Stimulated activated CD8-positive, alpha-beta memory T cell treated with anti-CD3 and anti-CD28 coated beads, Interleukin-15, amount 100 ng/mL, for 24 hours (primary cell): ENCODE measurements at places on chromosomes 7 and 10.

DNA sequence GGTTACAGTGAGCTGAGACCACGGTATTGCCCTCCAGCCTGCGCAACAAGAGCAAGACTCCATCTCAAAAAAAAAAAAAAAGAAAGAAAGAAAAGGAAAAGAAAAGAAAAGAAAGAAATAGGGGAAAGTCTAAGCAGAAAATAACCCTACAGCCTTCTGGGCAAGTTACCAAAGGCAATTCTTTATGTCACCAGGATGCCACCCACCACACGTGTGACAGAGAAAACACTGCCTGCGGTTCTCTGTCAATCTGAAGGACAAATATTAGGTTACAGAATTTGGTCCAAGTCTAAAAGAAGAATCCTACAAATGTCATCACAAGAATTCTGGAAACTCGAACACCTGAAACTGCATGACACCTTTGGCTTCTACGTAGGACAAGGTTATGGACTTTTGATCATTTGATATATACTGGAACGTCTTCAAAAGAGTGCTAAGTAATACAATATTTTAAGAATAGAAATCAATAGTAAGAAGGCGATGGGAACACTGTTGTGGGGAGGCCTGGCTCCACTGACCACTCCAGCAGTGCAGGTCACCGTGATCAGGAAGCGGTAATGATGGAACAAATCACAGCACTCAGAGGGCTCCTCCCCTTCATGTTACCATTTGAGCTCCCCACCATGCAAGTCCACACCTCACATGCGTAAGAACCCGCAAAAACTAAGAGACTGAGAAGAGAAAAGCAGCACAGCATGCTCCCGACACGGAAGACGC is 75.8 kb downstream of the MAD1L1 start:
- DNase-seq: no peak

GRCh38 chr10:15222511-15222910 is 54.0 kb upstream of the NMT2 start:
- no peak for DNase-seq

DNA sequence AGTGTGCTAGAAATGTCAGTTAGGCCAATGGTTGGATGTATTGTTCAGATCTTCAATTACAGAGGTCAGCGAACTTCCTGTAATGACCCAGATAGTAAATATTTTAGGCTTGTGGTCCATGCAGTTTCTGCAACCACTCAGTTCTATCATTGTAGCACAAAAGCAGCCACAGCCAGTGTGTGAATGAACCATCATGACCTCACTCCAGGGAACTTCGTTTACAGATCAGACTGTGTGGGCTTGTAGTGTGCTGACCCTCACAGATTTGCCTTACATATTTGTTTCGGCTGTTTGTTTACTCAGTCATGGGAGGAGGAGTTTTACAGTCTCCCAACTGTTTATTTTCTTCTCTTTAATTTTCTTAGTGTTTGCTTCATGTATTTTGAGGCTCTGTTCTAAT is 55.4 kb downstream of the LANCL2 start:
- DNase-seq: no peak

- no peak for DNase-seq
Observed at GRCh38 chr7:805261-805660, 27.0 kb upstream of the SUN1 start.

DNA sequence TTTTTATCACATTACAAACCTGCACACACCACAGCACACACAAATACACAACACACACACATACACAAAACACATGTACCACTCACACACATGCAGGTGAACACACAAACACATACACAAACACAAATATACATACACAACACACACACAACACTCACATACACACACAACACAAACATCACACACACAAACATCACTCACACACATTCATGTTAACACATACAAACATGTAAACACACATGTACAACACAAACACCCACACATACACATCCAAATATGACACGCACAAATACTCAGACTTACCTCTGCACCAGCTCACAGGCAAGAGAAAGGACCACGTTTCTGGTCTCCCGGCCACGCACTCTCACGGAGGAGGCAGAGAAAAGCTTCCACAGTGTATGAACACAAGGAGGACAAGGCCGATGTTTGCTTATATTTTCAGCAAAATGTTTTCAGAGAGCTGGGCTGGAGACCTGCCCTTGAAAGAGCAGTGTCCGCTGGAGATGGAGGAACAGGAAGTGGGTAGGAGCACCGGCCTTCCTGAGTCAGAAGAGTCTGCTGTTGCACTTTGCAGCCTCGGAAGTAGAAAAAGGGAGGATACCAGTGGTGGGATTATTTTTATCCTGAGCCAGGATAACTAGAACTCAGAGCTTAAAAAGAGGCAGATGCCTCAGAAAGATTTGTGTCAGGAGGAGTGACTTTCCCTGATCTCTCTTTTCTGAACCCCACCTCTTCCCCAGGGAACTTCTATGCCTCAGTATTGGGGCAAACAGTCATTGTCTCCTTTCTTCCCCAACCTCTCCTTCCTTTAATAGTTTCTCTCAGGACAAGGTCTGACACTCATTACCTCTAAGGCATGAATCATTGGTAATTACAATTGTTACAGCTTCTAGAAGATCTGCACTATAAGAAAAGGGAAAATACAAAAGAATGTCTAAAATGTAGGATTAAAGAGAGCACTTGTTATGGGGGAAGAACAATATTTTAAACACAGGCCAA is at the start of gene GIMAP6:
Gene GIMAP6, minus strand, starts transcription at position 520 of the 999 bp plus-strand sequence. CDS start 2,243 bp downstream, outside the sequence.
- DNase-seq: peak; percentile 11

DNA sequence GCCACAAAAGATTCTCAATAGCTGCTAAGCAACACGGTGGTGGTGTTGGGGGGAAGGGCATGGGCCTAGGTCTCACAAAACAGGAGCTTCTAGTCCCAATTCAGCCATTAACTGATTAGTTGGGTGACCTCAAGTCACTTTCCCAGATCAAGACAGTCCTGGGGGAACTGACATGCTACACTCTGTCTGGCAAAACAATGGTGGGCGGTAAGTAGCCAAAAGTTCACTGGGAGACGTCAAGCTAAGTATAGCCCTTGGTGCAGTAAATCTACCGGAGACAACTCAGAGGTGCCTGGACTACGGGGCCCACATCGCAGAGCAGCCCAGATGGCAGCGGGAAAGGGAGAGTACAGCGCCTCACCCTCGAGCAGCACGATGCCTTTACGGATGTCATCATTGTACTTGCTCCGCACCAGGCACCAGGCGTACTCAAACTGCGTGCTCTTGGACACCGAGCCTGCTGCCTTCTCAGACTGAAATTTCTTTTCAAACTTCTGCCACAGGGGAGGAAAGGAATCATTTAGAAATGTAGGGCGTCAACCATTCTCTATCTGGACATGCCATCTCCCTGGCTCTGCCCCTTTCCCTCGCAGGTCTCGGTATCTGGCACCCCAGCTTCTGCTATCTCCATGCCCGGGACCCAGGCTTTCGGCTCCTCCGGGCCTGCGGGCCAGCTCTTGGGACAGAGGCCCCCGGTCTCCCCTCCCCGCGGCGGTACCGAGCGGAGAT is 1.1 kb downstream of the FIS1 start:
- DNase-seq: no peak

DNA sequence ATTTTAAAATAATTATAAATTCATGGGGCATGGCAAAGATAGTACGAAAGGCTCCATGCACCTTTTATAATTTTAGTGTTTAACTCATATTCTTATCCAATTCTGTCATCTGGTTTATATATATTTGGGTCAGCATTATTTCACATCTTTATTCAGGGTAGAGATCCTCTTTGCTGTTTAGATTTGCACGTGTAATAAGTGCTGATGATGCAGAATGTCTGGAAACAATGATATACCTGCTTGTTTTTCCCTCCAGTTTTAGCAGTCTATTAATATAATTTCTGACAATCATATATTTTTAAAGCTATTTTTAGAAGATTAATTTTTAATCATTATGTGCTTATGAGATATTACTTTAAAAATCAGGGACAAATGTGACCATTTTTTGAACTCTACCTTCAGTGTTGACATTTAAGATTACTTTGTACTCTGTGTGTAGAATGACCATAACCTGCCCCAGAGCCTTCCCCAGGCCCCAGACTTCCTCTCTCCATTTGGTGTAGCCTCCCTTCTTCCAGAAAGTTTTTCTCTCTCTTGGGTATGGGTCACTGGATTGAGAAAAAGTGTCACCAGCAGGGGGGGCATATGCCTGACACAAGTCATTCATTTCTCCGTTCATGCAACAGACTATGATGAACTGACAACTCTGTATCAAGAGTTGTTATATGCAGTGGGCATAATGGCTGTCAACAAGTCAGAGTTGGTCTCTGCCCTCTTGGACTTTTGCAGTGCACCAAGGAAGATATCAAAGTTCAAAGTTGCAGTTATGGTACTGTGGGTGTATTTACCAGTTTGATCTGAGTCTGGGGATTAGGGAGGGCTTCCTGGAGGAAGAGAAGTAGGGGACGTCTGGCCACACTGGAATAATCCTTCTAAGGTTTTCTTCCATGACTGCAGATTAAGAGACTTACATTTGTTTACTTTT is 192.6 kb upstream of the CCDC6 start:
- no peak for DNase-seq

DNA sequence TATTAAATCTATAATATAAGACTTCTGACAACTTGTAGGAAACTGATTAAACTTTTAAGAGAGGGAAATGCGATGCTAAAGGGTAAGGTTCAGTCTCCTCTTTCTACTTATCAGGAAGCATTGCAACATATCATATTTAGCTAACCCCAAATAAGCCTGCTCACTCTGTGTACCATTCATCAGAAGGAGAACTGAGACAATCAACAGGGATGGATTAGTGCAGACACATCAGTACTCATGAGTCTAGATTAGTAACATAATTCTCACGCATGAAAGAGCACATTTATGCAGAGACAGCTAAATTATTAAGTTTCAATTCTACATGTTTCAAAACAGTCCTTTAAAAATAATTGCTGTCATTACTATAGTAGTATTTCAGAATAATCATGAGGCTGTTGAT is 354.2 kb upstream of the ZWINT start:
- no peak for DNase-seq

- no peak for DNase-seq
Observed at GRCh38 chr7:127189074-127189473, 63.7 kb downstream of the GRM8 start.

- no peak for DNase-seq
Observed at GRCh38 chr10:72593963-72594362, 31.9 kb downstream of the MICU1 start.

GRCh38 chr10:104322416-104322782 is 15.9 kb downstream of the ITPRIP start:
- DNase-seq: no peak
